Activated T-helper 17 cell treated with anti-CD3 and anti-CD28 coated beads, Interleukin-2, amount 50 U/mL, for 72 hours (primary cell): ENCODE measurements at places on chromosomes 13 and 19.
A peak's percentile ranks its signal among the peaks of the same experiment; 100 is the strongest.

GRCh38 chr19:48826606-48827020 is 9.7 kb downstream of the HSD17B14 start:
- ATAC-seq: no peak

GRCh38 chr13:45778882-45779281 is 72.7 kb downstream of the SIAH3 start:
- ATAC-seq: no peak

DNA sequence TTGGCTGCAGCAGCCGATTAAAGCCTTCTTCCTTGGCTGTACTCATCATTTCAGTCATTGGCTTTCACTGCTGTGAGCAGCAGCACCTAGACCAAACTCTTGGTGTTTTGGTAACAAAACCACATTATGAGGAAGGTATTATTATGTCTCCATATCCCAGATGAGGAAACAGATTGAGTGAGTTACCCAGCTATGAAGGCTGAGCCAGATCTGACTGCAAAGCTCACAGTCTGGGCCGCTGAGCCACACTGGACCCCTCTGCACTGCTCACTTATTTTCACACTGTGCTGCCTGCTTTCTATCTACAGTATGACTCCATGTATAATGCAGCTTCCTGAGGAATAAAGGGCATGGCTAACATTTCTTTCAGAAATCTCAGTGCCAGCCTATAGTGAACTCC is 24.5 kb downstream of the CRYL1 start:
- no peak for ATAC-seq

DNA sequence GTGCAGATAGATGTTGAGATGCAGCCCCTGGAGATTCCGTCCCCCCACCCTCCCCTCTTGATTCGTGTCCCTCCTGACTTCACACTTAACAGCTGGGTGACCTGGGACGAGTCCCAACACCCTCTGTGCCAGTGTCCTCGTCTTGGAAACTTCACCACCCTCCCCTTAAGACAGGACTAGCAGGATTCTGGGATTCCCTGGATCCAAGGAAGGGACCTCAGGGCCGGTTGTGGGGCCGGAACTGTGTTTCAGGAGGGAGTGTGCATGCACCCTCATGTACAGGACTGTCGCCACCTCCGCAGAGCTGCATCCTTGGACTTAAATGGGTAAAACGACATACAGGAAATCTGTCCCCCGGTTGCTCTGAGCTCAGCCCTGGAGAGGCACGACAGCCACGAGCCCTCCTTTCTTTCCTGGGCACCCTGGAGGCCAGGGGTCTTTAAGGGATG is 990 bp downstream of the MYO9B start:
- ATAC-seq: no peak

DNA sequence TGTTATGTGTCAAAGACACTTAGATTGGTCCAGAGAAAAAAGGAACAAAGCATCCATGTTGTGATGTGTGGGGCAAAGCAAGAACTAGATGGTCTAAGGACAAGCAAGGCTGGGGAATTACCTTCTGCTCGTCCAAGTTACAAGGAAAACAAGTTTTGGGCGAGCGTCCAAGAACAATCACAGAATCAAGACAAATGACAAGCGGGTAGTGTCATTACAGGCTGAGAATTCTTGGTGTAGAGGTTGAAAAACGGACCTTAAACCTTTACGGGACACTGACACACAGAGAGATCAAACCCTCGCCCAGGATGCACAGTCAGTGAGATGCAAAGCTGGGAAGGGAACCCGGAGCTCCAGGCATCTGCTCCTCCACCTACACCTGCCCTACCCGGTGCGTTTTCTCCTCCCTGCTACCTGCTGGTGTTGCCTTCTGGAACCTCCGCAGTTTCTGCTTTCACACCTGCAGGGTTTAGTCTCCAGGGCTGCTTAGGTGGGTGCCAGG is 515 bp upstream of the ZNF324B start:
- ATAC-seq: peak; percentile 10

- peak; percentile 78 for ATAC-seq
Observed at GRCh38 chr19:29770648-29771047, 41.1 kb upstream of the CCNE1 start.

- ATAC-seq: no peak
Observed at GRCh38 chr19:11418549-11419506, at the start of gene RGL3. RGL3 (minus strand) TSS chr19:11419314; CDS start chr19:11419278, 36 bp downstream.

- ATAC-seq: no peak
Observed at GRCh38 chr13:75985132-75985531, 349.0 kb downstream of the LMO7 start.

GRCh38 chr19:28465371-28466086 is 747.4 kb downstream of the UQCRFS1 start:
- ATAC-seq: no peak

DNA sequence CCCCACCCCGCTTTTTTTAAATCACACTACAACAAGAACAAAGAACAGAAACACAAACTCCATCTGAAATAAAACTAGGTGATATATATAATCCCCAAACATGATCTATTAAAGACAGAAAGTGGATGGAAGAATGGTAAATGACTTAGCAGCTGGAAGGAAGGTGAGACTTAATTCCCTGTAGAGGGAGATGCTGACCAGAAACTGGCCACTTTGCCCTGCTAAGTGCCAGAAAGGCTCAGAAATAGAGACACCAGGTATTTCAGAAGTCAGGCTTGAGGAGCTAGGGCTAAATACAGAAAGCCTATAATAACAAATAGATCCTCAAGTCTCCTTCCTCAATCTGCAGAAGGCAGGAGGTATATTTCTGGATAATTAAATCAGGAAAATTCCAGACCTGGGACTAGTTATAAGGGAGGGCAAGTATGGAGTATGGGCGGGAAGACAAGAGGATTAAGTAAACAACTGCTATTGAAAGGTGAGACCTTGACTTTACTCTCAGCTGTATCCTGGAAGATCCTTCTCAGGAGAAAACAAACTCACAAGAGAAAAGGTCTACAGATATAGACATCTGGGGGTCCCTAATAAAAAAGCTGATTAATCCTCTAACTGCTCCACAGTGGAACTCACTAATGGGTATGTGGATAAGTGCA is 32.2 kb downstream of the MTRF1 start:
- no peak for ATAC-seq

DNA sequence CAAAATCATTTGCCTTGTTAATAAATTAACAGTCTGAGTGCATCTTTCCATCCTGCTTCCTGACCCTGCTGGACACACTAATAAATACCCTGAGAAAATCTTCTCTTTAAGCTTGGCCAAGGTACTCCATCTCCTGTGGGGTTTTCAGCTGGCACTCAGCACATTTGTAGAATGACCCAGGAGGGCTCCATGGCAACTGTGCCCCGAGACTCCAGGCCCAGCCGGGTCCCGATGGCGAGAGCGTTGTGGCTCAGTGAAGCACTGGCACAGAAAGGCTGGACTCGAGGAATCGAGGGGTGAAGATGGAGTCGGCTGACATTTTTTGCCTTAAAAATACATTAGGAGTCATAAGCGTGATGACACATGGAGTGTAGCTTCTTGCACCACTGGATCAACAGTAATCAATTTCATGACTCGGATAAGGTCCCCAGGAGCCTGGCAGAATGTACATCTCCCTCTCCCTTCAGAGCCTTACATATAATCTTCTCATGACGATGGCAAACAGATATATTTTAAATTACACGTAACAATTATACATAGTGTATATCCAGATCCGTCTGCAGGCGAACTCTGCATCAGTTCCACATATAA is 85.4 kb downstream of the SLC7A1 start:
- no peak for ATAC-seq

- no peak for ATAC-seq
Observed at GRCh38 chr19:694481-695351, 536 bp downstream of the PRSS57 start.

GRCh38 chr13:98307463-98308085 is 130.5 kb upstream of the RNF113B start:
- no peak for ATAC-seq

DNA sequence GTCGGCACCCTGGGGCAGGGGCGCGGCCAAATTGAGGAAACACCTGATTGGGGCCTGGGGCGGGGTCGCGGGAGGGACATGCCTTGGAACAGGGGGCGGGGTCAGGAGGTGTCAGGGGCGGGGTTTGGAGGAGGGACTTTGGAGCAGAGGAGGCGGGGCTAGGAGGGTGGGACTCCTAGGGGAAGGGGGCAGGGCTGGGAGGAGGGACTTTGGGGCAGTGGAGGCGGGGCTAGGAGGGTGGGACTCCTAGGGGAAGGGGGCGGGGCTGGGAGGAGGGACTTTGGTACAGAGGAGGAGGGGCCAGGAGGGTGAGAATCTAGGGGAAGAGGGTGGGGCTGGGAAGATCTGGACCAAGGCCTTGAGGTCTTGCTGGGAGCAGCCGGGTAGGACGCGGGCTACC is 21.9 kb downstream of the GRIN2D start:
- peak; percentile 48 for ATAC-seq

DNA sequence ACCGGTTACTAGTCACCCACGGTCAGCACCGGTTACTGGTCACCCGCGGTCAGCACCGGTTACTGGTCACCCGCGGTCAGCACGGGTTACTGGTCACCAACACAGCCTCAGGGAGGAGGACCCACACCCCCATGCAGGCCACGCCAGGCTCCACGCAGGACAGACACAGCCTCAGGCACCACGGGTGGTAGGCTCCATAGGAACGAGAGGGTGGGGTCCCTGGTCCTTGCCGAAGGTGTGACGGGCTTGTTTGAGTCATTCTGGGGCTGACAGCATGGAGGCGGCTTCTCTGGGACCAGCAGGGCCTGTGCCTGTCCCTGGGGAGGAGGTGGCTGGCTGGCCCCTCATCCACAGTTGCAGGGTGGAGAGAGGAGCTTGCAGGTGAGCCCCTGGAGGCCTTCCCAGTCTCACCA is 122.8 kb upstream of the SOX1 start:
- ATAC-seq: peak; percentile 19

DNA sequence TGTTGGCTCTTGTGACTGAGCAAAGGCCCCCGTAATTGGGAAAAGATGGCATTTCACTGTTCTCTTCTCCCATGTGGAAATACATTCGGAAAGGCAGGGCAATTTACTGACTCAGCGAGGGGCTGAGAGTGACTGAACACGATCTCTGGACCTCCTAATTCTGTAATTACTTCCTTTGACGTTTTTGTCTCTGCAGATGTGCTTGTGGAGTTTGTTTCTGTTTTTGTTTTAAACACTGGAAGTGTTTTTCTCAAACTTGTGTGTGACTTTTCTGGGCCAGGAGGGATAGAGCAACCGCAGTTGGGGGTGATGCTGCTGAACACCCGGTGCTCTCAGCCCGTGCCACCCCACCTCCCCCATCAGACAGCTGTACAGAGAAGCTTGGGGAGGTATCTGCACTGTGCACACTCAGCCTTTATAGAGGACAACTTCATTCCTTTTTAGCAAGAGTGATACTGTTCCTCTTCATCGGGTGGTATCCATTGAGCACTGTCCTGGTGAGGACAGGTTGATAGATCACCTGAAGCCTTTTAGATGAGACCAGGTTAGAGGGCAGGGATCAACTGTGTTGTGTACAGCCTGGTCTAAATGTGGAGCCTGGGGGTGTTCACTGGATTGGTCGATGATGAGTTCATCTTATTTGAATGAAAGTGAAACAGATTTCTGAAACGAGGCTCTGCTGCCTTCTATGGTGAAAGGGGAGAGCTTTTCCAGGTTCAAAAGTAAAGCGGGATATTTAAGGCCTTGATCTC is 117.4 kb downstream of the ESD start:
- ATAC-seq: peak; percentile 91

GRCh38 chr13:33217256-33217655 is 68.3 kb downstream of the STARD13 start:
- no peak for ATAC-seq

- no peak for ATAC-seq
Observed at GRCh38 chr19:33054623-33055022, 10.1 kb downstream of the RHPN2 start.

DNA sequence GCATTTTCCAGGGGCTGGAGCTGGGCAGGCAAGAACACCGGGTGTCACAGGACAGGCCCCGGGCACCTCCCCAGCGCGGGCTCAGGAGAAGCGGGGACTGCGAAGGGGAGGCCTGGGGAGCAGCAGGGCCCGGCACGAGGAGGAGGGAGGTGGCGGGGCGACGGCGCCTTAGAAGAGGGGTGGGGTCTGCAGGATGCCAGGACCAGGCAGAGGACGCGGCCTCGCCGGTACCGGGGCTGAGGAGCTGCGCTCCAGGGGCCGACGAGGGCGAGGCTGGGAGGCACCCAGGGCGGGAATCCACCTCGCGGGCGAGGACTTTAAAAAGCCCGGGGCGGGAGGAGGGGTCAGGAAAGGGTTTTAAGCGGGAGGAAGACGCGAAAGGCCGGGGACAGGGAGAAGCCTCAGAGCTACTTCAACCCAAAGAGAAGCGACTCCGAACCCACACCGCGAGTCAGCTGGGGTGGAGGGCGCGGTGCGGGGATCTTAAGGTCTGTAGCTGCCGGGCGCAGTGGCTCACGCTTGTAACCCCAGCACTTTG is 665 bp downstream of the ZNF347 start:
- peak; percentile 48 for ATAC-seq

DNA sequence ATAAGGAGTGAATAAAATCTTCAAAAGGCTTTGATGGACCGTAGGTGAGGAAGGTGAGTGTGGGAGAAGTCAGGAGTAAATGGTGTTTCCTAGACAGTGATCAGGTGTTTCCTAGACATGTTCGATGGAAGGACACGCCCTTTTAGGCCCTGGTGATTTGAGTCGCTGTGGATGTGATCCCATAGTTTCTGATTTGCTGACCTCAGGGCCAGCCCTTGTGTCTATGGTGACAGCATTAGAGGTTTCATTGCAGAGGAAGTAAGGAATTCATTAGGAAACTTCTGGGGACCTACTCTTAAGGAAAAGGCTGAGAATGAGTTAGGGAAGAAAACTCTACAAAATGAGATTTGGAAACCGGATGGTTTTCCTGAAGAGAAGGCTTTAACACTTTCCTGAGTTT is 31.5 kb upstream of the RNF113B start:
- no peak for ATAC-seq

DNA sequence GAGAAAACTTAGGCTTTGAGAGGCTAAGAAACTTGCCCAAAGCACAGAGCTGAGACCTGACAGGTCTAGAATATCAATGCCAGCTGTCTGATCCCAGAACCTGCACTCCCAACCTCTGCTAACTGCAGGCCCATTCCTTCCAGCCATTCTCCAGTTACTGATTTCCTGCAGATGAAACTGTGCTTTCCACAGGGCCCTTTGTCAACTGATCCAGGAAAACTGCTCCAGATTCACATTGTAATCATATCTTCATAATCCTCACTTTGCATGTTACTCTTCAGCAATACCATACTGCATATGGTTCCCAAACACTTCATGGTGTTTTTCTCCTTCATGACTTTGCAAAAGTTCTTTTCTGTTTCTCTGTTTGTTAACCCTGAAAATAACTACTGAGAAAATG is 100.6 kb downstream of the RAP2A start:
- no peak for ATAC-seq

DNA sequence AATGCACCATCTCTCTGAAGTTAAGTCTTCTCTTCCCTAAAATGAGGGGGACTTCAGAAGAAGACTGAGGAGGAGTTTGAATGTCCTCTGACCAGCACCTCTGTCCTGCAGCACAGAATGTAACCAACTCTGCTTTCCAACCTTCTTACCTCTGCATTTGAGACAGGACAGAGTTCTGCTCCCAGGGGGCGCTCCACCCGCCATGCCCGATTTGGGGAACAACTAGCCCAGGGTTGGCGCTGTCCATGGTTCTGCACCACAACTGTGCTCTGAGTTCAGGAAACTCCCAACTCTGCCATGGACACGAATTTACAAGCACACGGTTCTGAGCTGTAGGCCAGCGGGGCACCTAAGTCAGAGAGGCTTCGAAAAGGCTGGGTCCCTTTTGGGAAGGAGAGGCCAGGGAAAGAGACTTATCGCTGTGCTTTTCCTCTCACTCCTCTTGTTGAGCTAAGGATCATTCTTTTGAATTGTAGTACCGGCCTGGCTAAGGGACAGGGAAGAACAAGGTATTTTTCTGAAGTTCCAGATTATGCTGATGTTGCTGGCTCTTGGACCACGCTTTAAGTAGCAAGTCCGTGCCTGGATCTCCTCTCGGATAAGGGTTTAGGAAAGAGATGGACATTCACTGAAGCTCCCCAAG is 22.2 kb downstream of the SIGLEC5 start:
- peak; percentile 24 for ATAC-seq
